ENCODE measurements at places on chromosomes 1 and 21. TPM values are rescaled to one million over a fixed set of nuclear protein-coding genes. Genes with fewer than 3 reads are reported as not detected.

The NKAIN1 gene
- not detected for total RNA-seq

The SLC6A9 gene
- 10.2 TPM for total RNA-seq

The LAMC1 gene
- not detected for total RNA-seq

The ATP6V0B gene
- total RNA-seq: 52.6 TPM

The ARTN gene
- not detected for total RNA-seq

The MYOM3 gene
- not detected for total RNA-seq

The LYPD8 gene
- not detected for total RNA-seq

The BLZF1 gene
- total RNA-seq: 6.0 TPM

The CHRNB2 gene
- not detected for total RNA-seq

The LEMD1 gene
- not detected for total RNA-seq

The MFAP2 gene
- total RNA-seq: not detected

The PI4KB gene
- 69.2 TPM for total RNA-seq
